ENCODE measurements at places on chromosomes 4 and X.

DNA sequence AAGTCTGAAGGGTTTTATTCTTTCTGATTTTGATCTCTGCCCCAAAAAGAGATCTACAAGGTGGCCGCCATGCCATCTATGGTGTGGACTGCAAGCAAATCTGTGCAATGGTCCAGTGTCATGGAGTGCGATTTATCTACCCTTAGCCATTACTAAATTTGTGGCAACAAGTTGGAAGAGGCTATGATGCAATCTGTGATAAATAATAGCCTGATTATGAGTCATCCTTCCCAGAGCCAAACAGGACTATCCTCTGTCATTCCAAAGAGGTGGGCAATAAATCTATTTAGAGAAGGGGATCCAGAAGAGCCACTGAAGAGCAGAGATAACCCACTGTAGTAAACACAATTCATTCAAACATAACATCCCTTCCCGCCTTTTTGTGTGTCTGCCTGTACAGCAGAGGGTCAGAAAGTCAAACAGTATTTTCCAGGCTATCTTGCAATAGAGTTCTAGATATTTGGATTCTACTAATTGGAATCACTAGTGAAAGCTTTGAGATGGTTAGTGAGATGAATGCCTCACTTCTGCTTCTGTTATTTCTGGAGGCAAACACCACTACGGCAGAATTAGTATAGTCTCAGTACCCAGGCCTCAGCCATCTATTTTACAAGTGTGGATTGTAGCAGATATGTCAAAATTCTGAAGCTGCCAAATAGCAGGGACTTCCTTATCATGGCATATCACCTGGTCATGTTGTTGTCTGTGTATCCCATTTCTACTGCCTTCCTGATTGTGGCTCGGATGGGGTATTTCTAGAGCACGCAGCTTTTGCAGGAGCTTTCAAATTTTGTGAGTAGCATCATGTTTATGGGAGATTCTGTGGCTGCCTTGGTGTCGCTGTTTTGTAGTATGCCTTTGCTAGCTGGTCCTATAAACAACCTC, 192.0 kb downstream of the SMIM20 start:
- no peak for DNase-seq

- no peak for DNase-seq
Observed at GRCh38 chr4:61911313-61911756, 711.2 kb downstream of the ADGRL3 start.

DNA sequence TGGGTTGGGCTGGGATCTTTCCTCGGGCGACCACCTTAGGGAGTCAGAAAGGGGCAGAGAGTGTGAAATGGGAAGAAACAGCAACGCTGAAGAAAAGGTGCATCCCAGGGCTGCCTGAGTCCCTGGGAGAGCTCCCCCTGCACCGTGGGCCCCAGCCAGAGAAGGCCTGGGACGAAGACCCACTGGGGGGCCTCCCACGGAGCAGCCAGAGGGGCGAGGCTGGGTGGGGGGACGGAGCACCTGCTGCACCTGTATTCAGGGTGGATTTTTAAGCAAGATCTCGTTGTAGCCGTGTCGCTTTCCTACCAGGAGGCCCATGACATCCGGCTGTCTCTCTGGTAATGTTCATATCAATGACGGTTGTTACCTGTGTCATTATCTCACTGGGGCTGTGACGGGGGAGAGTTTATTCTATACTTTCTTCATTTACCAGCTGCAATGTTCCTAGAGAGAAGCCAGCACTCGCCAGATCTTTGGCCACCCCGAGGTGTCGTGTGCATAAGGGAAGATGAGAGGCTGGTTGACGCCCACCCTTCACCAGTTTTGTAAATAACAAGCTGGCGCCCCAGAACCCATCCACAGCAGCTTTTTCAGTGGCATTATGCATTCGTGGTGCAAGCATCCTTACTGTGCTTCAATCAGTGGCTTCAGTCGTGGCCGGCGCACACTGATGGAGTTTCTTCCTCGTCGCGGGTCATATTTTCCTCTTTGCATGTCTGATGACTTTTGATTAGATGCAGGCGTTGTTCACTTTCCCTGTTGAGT, 5.6 kb upstream of the PCGF3 start:
- no peak for DNase-seq

GRCh38 chrX:41475591-41476241, 28.6 kb downstream of the NYX start:
- no peak for DNase-seq

DNA sequence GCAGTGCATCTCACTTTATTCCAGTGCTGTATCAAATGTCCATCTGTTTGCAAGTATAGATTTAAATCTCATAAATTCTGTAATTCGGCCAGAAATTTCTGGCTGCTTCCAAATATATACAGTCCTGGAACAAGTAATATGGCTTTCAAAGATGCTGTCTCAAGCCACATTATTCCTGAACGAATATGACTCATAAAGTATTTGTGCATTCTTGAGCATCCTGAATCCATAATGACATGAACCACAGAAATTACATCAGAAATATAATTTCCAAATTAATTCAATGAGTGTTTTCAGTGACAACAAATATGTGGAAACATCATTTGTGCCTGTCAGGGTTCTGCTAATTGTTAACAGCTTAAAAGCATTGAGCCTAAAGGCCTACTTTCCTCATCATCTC, 140.9 kb upstream of the HPGD start:
- DNase-seq: no peak

GRCh38 chrX:1925053-1925481, 310.2 kb downstream of the ASMT start:
- DNase-seq: no peak

- DNase-seq: no peak
Observed at GRCh38 chrX:135411893-135412292, 9.9 kb upstream of the SMIM10L2A start.

GRCh38 chr4:13349096-13349495, 135.0 kb downstream of the RAB28 start:
- no peak for DNase-seq

- no peak for DNase-seq
Observed at GRCh38 chr4:673349-674091, 556 bp downstream of the ATP5ME start.

GRCh38 chr4:87974856-87975462, 555 bp upstream of the SPP1 start:
- DNase-seq: no peak

GRCh38 chr4:45550766-45551366, 573.0 kb downstream of the GABRG1 start:
- no peak for DNase-seq

- no peak for DNase-seq
Observed at GRCh38 chr4:7252510-7253340, 60.4 kb downstream of the SORCS2 start.

DNA sequence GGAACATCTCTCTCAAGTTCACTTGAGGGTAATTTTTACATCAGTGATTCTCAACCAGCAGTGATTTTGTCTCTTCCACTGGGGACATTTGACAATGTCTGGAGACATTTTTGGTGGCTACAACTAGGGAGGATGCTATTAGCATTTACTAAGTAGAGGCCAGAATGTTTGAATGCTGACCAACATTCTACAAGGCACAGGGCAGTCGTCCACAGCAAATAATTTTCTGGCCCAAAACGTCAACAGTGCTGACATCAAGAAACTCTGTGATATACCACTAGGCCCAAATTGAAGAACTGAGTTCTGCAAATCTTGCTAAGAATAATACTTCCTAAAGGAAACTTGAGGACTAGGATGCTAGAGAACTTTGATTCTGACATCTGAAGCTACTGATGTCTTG, 7.1 kb downstream of the KLKB1 start:
- no peak for DNase-seq

- DNase-seq: no peak
Observed at GRCh38 chr4:184196730-184197385, 20.8 kb downstream of the ENPP6 start.

DNA sequence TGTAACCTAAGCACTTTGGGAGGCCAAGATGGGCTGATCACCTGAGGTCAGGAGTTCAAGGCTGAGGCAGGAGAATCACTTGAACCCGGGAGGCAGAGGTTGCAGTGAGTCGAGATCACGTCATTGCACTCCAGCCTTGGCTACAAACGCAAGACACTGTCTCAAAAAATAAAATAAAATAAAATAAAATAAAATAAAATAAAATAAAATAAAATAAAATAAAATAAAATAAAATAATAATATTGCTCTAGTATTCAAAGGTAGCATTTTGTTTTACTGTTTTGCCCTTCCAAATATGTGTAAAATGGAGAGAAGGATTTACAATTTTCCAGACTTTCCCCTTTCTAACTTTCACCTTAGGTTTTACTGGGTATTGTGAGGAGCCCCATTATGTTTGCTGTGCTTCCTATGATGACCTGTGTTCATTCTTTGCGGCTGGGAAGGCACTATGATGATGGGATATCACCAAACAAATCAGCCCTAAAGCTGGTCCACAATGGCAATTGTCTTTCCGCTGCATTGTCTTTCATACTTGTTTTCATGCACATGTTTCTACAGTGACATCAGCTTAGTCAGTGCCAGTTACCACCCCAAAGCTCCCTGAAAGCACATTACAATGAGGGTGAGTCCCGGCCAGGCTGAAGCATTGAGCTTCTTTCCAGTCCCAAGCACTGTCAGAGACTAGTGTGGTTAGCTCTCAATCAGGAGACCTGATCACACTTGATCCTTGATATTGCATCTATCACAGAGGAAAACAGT, 50.8 kb downstream of the DTHD1 start:
- DNase-seq: no peak

DNA sequence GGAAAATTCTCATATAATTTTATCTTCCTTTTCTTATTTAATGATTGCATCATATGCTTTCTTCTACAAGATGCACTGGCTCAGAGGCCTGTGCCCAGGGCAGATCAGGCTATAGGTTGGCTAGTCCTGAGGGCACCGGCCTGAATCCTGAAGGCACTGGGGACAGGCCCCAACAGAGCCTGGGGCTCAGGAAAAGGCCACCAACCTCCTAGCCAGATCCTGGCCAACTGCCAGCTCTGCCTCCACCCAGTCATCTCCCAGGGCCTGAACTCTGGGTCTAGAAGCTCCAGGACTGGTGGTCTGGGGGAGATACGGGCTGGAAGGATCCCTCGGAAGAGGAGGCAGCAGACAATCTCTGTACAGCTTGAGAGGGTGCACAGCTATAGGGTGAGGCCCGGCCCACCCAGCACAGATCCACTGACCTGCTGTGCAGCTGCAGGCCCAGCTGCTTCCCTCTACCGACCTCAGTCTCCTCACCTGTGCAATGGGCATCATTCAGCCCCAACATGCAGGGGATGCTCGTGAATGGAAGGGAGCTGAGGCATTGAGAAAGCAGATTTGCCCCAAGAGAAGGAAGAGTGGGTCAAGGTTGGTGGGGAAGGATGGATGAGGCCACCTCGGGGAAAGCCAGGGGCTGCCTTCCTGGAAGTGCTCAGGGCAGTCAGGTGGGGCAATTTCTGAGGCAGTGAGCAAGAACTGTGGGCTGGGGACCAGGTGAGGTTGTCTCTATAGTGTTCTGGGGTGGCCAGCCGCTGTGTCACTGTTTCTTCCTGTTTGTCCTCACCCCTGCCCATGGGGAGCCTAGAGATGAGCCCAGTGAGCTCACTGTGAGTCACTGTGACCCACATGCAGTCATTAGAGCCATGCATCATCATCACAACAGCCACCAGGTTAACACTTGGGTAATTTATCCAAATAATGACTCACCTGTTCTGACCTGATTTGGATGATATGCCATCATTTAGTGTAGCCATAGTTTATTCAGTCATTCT, 22.4 kb upstream of the XAGE2 start:
- peak; percentile 3 for DNase-seq

- no peak for DNase-seq
Observed at GRCh38 chr4:32133734-32134133, 1413.6 kb downstream of the PCDH7 start.

DNA sequence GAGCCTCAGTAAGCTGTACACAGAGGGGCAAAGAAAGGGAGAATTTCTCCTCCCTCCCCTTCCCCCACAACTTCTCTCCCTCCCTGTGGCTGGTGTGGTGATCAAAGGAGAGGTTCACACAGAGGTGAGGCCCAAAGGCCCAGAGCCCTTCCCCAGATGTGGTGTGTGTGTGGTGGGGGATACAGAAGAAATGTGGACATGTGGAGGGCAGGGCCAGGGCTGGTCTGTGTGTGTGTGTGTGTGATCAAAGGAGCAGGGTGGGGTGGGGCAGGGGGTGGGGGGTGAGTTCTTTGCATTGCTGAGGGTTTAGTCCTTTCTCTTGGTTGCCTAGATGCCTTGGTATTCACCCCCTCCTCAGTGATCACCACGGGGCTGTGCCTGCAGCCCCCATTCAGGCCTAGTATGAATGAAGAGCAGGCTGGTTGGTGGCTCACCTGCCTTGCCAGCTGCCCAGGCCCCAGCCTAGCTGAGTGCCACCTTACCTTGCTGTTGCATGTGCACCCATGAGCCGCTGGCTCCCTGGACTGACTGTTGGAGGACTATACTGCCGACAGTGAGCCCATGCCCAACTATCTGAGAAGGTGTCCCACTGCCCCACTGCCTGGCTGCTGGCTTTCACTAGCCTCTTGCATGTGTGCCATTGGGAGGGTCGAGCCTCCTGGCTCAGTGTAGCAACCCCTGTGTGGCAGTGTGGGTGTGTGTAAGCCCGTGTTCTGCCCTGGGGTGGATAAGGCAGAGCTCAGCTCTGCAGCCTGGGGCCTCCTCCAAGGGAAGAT, 101.9 kb downstream of the EFNB1 start:
- DNase-seq: no peak

GRCh38 chr4:39390603-39391002, 16.1 kb upstream of the KLB start:
- DNase-seq: no peak

DNA sequence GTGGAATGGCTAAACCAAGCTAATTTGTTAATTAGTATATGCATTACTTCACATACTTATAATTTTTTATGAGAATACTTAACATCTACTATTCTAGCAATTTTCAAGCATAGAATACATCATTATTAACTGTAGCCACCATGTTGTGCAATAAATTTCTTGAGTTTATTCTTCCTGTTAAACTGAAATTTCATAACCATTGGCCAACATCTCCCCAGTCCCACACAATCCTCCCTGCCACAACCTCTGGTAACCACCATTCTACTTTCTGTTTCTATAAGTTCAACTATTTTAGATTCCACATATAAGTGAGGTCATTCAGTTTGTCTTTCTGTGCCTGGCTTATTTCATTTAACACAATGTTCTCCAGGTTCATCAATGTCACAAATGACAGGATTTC, 208.5 kb downstream of the PPP4R3C start:
- no peak for DNase-seq

DNA sequence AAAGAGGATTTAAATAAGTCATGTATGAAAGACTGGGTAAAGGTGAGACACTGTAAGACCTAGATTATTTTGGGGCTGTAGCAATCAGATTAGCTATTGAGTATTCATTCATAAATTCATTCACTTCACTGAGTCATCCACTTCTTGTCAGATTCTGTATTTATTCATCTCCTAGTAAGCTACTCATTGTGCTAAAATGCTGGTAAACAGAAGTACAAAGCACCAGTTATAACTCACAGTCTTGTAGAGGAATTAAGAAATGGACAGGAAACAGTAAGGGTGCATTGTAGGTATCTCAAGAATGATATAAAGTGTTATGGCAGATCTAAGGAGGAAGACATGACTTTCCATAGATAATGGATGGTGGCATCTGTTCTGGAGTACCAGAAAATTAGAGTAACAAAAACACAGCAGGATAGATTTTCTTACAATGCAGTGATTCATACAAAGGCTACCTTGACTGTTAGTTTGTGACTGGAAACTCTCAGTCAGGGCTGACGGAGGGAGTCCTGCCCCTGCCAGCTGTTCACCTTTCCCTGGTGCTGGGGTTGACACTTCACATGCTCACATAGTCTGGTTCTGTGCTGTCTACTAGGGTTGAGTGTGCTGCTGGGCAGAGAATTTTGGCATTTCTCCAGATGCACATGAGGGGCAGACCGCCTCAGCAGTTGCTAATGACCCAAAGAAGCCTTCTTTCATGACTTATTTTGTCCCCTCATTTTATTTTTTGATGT, 26.5 kb upstream of the HAND2 start:
- DNase-seq: no peak

- DNase-seq: no peak
Observed at GRCh38 chr4:156633847-156634246, 337.8 kb downstream of the PDGFC start.
